Progenitor cell of endocrine pancreas (in vitro differentiated cells): ENCODE measurements at places on chromosomes 7 and 10. TPM values are rescaled to one million over a fixed set of nuclear protein-coding genes. Genes with fewer than 3 reads are reported as not detected.

The RNF32 gene
- total RNA-seq = 1.6 and 2.8 TPM in 2 replicates

The HOXA3 gene
- 77.4 and 85.5 TPM in 2 replicates for total RNA-seq

The ATRNL1 gene
- 24.2 and 25.9 TPM in 2 replicates for total RNA-seq

DNA sequence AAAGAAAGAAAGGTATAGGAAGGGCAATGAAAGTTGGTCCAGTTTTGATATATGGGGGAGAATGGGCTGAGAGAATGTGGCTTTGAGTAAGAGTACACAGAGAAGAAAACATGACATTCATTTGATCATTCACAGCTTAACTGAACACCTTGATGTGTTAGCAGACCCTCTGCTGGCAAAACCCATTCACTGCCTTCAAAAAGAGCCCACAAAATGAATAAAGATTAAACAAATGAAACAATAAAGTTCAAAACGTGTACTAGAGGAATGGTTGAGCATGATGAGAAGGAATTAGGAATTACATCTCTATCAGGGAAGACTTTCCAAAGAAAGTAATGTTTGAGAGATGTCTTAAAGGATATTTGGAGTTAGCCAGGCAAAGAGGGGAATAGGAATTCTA lies 2.1 kb downstream of the WEE2 start:
- H3K27me3 ChIP-seq = no peaks in the 10 kb centered on the region
- H3K4me1 ChIP-seq = peaks cover 53% of the 10 kb centered on the region

The BET1 gene
- total RNA-seq = 24.9 and 30.5 TPM in 2 replicates

DNA sequence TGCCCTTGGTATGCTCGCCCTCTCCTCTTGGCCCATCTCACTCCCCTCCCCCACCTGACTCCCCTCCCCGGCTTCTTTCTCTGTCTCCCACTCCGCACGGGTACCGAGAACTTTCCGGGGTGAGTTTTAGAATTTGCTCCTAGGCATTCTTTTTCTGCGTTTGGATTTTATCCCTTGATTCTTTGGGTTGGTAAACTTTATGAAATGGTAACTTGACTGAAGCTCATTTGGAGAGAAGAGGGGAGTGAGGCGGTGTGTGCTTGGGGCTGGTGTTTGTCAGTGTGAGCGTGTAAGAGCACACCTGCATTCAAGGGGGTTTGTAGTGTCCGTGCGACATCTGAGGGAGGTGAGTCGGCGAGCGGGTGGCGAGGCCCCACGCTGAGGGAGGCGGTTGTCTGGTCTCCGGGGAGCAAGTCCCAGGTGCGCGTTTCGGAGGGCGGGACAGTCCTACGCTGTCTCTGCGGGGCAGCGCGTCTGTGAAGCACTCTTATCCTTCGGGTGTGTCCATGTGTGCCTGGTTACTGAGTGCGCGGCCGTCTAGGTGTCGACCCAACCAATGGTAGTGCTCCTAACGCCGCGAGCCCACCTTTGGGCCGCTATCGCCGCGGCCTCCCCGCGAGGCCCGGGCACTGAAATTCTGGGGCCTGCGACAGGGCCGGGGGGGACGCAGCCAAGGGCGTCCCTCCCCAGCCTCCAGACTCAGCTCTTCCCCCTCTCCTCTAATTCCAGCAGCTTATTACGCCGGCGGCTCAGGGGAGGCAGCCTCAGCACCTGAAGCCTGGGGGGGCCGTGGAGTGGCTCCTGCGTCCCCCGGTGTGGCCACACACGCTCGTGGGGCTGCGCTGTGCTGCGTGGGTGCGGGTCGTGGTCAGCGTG lies 2.6 kb upstream of the ZNF503 start:
- peaks cover 4% of the 10 kb centered on the region for H3K36me3 ChIP-seq
- H3K27ac ChIP-seq = peak overlapping the region; percentile 97
- H3K4me1 ChIP-seq = peaks cover 27% of the 10 kb centered on the region
- H3K27me3 ChIP-seq = peaks cover 18% of the 10 kb centered on the region
- H3K4me3 ChIP-seq = peak overlapping the region; percentile 97

DNA sequence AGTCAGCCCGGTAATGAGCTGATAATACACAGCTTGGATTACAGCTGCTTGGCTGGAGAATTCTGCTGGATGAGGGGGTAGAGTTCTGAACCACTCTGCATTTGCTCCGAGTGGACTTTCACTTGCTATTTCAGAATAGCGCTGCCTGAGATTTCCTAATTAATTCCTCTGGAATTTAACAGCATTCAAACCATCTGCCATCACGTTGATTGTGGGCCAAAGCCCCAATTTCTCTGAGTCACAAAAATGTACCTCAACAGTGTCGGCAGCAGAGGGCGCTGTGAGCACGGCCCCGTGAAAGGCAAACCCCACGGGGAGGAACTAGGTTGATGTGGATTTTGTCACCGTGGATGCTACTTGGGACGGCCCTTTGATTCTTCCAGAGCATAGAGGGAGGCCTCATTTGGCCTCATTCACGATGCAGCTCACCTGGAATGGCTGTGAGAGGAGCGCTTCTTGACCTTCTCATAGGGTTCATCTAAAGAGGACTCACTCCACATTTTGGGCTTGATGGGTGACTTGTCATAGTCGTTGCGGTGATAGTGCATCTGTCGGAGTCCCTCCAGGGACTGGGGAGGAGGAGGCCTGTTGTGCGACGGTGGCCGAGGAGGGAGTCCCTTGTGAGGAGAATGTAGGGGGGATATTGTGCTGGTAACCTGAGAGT lies 73.3 kb downstream of the PRPF18 start:
- H3K4me3 ChIP-seq = no peak overlapping the region
- peaks cover 7% of the 10 kb centered on the region for H3K4me1 ChIP-seq
- H3K27me3 ChIP-seq = peaks cover 27% of the 10 kb centered on the region
- H3K27ac ChIP-seq = peak overlapping the region; percentile 71
- peak; percentile 51 for DNase-seq

GRCh38 chr10:4662576-4663161 lies 163.3 kb upstream of the AKR1E2 start:
- no peak for DNase-seq
- H3K27ac ChIP-seq = peak overlapping the region; percentile 2
- no peak overlapping the region for H3K4me3 ChIP-seq
- H3K4me1 ChIP-seq = peaks cover 16% of the 10 kb centered on the region

DNA sequence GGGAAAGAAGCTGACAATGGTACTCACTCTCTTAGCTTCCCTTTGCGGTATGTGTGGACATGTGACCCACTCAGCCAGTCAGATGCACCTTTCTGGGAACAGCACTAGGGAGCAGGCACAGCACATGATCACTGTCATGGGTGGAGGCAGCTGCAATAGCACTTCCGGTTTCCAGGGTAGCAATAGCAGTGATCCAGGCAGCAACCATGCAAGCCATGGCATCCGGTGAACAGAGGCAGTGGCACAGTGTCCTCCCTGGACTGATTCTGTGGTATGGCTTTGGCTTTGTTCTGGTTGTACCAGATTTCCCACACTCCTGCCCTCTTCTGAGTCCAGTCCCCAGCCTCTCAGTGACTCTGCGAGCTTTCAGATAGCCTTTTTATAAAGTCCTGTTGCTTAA lies 86.8 kb upstream of the NAMPT start:
- no peak overlapping the region for H3K27ac ChIP-seq
- DNase-seq = no peak
- no peak overlapping the region for H3K4me3 ChIP-seq
- no peaks in the 10 kb centered on the region for H3K4me1 ChIP-seq

The LRIT1 gene
- not detected in 2 replicates for total RNA-seq

DNA sequence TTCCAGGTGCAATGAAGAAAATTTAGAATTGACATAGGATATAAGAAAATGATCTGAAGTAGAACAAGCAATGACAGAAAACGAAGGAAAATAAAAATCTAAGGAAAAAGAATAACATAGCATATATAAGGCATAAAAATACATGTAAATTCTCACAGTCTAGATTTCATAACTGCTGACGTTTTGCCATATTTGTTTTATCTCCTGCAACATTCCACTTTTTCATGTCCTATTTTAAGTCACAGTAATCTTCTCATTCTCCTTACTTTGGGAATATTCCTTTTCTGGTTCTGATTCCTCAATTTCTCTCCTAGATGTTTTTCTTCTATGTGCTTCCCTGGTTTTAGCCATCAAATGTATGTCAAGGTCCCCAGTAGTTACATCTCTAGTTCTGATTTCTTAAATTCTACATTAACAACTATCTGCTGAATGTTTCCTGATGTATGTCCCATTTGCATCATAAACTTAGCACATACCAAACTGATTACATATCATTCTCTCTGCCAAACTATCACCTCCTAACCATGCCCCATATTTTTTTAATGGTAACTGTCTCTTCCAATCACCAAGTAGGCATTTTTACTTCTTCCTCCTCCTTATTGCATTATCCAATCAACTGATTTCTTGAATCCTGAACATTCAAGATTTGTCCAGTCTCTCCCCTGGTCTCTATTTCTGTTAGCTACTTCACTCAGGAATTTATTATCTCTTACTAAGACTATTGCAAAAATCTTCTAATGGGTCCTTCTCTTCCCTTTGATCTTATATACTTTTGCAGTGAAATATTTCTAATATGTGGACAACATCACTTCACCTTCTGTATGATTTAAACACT lies 171.3 kb downstream of the DNAJC1 start:
- no peak overlapping the region for H3K27ac ChIP-seq
- H3K4me1 ChIP-seq = no peaks in the 10 kb centered on the region
- DNase-seq = no peak
- no peaks in the 10 kb centered on the region for H3K27me3 ChIP-seq
- peaks cover 62% of the 10 kb centered on the region for H3K36me3 ChIP-seq

- H3K4me1 ChIP-seq = peaks cover 7% of the 10 kb centered on the region
- H3K36me3 ChIP-seq = no peaks in the 10 kb centered on the region
- DNase-seq = no peak
- no peak overlapping the region for H3K4me3 ChIP-seq
- peaks cover 23% of the 10 kb centered on the region for H3K27me3 ChIP-seq
Observed at GRCh38 chr7:25860275-25861163, 291.5 kb upstream of the NFE2L3 start.

DNA sequence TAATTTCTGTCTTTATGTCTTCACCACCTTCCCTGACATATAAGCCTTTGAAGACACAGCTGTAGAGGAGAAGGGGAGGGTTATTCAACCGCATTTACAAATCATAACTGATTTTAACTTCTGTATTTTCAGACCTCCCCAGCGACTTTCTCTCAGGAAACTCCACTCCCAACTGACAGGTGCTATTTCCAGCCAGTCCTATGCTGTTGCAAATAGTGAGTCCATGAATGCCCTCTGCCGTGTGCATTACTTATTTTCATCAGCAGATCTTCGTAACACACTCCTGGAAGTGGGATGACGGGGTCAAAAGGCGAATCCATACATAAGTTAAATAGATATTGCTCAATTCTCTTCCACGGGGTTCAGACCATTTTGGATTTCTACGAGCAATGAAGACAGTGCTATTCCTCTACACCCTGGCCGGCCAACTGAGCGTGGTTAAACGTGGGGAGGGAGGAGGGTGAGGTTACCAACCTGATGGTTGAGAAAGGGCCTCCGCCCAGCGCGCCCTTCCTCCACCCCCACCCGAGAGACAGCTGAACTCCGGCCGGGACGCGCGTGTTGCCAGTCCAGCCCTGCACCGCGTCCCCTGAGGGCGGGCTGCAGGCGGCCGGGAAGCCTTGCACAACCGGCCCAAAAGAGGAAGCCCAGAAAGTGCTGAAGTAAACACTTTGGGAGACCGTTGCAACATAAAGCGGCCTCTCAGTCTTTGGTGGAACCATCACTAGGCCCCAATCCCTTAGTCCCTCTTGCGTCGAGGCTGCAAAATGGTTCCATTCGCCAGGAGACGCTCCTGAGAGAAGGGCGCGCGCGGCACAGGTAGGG lies at the start of gene APBB1IP:
APBB1IP (plus strand) TSS at position 705 of the 825 bp plus-strand sequence. CDS start 53,986 bp downstream, outside the sequence.
- no peak for DNase-seq
- no peaks in the 10 kb centered on the region for H3K36me3 ChIP-seq
- peaks cover 38% of the 10 kb centered on the region for H3K27me3 ChIP-seq
- no peak within 1 kb of the TSS for H3K27ac ChIP-seq
- H3K4me1 ChIP-seq = peaks cover 4% of the 10 kb centered on the region

DNA sequence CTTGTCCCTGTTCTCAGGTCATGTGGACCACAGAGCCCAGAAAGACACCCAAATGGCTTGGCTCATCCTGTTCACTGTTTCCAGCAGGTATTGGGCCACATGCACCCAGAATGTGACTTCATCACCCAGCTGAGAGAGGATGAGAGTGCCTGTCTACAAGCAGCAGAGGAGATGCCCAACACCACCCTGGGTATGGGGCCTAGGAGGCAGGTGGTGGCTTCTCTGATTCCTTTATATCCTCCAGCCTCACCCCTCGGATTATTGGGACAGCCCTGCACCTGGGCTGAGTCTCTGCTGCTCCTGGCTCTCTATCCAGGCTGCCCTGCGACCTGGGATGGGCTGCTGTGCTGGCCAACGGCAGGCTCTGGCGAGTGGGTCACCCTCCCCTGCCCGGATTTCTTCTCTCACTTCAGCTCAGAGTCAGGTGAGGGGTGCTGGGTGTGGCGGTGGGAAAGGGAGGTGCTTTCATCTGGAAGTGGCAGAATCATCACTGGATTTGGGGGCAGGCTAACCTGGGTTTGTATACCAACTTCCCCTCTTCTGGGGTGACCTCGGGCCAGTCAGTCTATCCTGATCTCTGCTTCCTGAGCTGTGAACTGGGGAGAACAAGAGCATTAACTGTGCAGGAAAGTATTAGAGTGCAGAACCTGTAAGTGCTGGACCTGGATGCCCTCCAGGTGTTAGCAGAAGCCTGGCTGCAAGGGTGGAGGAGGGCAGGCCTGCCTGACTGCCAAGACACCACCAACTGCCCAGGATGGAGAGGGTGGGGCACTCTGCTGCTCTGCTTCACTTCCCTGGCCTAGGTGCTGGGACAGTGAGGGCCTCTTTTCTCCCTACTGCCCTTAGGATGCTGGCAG lies 5.2 kb downstream of the GHRHR start:
- H3K4me3 ChIP-seq = no peak overlapping the region
- H3K27me3 ChIP-seq = peaks cover 52% of the 10 kb centered on the region
- H3K4me1 ChIP-seq = no peaks in the 10 kb centered on the region

DNA sequence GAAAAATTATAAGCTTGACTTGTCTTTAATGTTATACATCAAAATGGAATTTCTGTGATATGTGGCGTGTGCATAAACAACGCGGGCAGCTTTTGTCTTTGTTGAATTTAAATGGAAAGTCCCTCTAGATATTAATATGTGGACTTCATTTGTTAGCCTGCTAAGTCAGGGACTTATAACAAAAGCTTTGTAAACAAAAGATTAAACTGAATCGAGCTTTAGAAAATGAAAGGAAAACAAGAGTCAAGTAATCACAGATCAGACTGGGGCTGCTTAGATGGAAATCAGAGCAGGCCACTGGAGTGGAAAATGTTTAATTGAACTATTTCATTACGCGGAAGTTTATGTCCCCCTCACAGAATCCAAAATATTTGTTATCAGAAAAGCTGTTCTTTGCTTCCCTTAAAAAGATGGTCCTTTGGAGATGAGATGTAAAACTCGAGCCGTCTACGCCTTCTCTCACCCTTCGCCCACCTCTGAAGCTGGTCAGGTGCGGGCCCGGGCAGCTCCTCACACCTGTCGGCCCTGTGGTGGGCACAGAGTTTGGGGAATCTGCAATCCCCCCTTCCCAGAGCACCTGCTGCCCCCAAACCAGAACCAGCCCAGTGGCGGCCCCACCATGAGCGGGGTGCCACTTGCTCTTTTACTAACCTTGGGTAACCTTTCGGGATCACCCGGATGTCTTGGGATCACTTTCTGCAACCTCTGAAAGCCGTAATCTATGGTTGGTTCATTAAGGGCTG lies 116.2 kb downstream of the EBF3 start:
- peaks cover 93% of the 10 kb centered on the region for H3K27me3 ChIP-seq
- H3K27ac ChIP-seq = no peak overlapping the region
- peaks cover 23% of the 10 kb centered on the region for H3K4me1 ChIP-seq
- no peak overlapping the region for H3K4me3 ChIP-seq
- no peaks in the 10 kb centered on the region for H3K36me3 ChIP-seq
- no peak for DNase-seq
